ENCODE measurements at places on chromosomes 5 and 9.

GRCh38 chr9:15543047-15543813, 9.6 kb upstream of the CCDC171 start:
- DNase-seq = no peak

DNA sequence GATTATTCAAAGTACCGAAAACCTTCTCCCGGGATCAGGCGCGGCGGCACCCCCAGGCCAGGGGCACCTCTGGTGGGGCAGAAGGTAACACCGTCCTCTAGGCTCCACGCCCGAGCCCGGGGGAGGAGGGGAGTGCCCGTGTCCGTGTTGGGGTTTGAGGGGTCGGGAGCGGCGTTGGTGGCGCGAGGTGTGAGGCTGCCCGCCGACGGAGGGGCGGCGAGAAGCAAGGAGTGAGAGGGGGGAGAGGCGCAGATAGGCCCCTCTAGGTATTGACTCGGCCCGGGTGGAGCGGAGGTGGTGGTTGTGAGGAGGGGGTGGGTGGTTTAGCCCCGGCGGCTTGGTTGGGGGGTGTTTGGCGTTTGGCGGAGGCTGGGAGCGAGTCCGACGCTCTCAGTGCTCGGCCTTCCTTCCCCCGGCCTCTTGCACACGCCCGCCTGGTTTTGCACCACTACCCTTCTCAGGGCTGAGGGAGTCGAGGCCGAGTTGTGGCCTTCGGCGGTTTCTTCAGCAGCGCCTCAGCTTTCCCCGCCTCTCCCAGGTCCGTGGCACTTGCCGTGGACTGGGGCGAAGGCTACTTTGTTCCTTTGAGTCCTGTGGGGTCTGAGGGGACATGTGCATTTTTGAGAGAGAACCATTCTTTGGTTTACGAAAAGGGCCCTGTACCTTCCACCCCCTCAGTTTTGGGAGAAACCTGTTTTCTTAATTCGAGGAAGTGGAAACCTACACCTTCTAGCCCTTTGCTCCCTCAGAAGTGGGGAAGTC, 450 bp downstream of the GPBP1 start:
- DNase-seq = peak; percentile 53

GRCh38 chr9:78053627-78054026, 22.0 kb upstream of the GNAQ start:
- no peak for DNase-seq

DNA sequence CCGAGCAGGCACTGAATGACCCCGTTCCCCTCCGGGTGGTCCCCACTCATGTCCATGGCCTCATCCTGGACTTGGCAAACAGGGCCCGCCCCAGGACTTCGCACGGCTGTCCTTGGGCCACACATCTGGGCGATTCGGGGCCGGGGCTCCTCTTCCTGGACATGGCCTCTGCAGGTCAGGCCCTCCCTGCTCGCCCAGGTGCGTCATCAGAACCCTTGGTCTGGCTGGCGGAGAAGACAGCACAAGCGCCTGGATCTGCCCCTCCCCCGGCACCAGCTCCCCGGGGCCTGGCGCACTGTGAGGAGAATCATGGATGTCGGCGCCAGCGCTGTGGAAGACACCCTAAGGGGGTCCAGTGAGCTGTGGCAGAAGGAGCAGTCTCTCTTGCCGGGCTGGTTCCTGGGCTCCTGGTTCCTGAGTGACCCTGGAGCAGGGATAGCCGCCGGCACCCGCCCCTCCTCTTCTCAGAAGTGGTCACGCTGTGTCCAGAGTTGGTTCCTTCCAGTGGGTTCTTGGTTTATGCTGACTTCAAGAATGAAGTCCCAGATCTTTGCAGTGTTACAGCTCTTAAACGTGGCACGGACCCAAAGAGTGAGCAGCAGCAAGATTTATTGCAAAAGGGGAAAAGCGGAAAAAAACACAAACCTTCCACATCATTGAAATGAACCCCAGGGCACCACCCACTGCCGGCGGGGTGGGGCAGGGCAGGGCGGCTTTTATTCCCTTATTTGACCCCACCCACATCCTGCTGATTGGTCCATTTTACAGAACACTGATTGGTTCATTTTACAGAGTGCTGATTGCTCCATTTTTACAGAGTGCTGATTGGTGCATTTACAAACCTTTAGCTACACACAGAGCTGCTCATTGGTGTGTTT, 25.9 kb upstream of the SLC12A7 start:
- DNase-seq = no peak

GRCh38 chr5:131265311-131265803, 1.5 kb downstream of the CDC42SE2 start:
- DNase-seq = peak; percentile 41

DNA sequence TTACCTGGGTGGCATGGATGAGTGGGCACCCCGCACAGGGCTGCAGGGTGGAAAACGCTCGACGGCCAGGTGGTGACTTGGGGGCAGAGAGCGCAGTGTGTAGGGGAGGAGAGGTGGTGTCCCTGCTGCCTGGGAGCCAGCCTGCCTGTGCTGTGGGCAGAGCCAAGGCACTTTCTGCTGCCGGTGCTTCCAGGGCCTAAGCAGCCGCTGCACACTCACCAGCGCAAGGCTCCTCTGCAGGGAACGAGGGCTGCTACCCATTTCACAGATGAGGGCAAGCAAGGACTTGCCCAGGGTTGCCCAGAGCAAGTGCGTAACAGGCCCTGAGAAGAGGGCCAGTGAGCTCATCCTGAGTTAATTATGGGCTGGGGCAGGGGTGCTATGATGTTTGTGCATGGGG, 62.5 kb downstream of the CRB2 start:
- DNase-seq = no peak

GRCh38 chr5:103109277-103109676, 10.7 kb downstream of the GIN1 start:
- no peak for DNase-seq

DNA sequence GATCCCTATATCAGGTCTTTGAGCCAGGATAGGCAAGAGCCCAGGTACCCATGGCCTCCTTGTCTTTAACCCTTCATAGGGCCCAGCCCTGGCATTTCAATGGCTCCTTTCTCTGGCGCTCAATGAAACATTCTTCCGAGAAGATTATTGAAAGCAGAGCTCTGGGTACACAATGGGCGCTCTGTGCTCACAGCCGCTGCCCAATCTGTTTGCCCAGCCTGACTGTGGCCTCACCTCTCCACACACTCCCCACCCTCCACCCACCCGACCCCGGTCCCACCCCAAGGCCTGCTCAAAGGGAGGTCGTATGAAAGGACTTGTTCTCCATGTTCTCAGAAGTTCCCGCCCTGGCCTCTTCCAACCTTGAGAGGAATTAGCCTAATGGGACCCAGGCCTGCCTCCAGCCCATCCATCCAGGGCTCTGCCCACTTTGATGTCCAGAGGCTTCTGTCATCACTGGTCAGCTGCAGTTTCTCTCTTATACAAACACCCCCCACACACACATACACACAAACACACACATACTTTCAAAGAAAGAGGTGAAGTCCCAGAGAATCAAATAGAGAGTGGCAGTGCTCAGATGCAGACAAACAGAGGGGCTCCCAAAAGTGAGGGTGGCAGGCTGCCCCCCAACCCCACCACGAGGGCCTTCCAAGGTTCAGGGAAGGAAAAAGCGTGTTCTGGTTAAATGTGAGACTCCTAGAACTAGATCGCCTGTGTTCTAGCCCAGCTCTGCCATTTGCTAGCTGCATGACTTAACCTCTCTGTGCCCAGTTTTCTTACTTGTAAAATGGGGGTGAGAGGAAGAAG, 5.1 kb upstream of the ARSI start:
- DNase-seq = peak; percentile 46

GRCh38 chr9:109048822-109049221, 35.5 kb upstream of the CTNNAL1 start:
- no peak for DNase-seq

DNA sequence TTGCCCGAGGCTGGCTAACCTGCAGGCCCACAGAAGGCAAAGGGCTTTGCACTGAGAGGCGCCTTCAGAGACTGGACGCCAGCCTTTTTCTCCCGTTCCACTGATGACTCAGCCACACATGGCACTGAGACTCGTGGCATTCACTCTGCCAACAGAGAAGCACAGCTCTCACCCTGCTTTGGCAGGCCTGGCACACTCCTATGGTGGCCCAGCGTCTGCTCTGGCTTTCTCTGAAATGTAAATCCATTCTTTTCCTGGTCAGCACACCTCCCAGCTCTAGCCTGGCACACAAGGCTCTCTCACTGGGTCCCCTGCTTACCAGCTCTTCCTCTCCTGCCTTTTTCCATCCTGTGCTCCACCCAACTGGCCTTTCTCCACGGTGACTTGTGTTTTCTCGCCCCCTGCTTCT, 5.9 kb upstream of the MELK start:
- no peak for DNase-seq

DNA sequence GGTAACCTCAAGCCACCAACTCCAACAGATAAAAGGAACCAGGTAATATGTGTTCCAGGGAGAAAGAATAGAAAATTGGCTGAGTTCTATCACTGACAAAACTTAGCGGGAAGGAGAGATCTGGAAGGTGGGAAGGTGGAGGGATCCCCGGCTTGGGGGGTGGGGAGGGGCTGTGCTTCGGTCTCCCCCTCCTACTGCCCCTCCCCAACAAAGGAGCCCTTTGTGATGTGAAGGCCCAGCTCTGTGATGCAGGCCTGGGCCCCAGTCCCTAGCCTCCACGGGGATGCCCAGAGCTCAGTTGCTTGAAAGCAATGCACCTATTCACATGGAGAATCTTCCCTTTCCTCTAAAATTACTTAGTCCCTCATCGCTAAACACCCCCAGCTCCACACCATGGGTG, 4.4 kb upstream of the ZNF484 start:
- no peak for DNase-seq

DNA sequence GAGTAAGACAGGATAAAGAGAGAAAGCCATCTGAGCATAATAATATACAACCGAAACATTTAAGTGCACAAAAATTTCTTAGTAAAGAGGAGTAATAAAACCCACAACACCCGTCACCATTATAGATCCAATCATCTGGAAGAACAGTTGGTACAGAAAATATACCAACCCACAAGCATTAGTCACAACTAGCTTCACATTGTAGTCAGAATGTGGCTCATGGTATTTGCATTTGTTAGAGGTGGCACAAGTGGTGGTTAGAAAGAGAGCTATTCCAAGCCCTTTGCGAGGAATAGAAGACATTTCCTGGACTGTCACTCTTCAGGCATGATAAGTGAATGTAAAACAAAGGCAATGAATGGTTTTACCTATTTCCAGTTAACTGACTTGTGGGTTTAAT, 677.5 kb upstream of the ST8SIA4 start:
- DNase-seq = no peak

GRCh38 chr5:926417-927171, 33.9 kb downstream of the TRIP13 start:
- DNase-seq = peak; percentile 58

- DNase-seq = no peak
Measured at GRCh38 chr5:73392775-73393174, 55.8 kb downstream of the FOXD1 start.

GRCh38 chr5:154476354-154477205, 1.4 kb downstream of the HAND1 start:
- no peak for DNase-seq

- peak; percentile 57 for DNase-seq
Measured at GRCh38 chr5:109105631-109106267, 304.0 kb downstream of the PJA2 start.

DNA sequence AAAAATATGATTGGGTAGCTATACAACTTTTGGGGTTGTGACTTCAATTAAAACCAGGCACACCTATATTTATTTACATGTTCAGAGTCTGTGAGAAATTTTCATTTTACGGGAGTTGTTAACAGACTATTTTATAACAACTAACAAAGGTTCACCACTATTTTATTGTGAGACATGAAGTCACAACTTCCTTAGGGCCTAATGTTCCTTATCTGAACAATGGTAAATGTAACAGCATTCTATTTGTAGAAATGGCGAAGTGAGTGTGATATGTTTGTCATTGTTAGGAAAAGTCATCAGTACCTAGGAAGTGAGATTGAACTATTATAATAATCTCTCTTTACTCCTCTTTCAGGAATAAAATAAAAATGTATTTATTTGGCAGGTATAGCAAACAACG, 67.4 kb downstream of the CSNK1G3 start:
- no peak for DNase-seq

DNA sequence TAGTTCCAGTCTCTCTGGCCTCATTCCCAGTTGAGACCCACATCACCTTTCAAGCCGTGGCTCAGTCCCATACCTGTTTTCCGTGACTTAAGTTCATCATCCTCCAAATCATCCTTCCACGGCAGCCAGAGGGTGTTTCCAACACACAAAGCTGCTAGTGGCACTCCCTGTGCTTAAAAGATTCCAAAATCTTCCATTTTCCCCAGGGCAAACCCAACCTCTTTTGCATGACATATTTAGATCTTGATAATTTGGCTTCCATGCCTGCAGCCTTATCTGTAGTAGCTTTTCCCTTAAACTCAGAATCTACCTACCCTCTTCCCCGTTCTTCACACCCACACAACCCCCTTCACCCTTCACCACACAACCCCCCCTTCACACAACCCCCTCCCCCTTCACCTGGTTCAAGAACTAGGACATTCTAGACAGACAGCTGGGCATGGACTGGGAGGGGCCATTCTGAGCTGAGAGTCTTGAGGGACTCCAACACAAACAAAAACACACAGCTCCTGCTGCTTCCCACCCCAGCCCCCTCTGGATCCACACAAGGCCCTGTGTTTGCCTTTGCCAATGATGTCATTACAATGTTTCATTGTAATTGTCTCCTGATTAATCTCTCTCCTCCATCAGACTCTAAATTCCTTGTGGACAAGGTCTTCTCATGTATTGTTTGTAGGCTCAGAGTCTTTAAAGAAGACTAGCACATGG, 268.2 kb downstream of the SH3GL2 start:
- DNase-seq = no peak

DNA sequence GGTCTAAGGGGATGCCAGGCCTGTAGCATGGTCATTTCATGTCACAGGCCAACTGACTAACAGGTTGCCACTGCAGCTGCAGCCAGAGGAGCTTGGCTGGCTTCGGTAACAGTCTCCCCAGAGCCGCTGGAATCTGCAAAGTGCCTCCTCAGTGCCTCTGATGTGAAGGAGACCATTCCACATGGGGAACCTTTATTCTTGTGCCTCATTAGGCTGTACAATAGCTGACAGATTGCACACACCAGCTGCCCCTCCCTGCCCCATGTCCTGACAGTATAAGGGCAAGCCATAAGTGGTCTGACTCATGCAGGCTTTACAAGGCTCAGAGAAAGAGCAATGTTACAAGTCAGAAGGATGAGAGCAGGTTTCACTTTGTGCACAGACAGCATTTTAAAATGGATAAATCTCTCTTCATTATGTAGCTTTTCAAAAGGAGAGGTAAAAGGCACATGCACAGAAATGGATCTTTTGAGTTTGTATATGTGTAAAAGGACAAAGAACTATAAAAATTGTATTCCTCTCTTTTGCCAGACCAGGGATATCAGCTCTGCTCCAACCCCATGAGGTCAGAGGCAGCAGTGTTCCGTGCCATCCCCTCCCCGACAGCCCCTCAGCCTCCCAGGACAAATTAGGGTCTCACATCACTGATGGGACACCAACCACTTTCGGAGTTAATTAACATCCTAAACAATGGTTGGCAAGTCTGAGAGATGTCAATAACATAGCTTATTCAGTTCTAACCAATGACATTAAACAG, 467.8 kb downstream of the TMEM232 start:
- no peak for DNase-seq

DNA sequence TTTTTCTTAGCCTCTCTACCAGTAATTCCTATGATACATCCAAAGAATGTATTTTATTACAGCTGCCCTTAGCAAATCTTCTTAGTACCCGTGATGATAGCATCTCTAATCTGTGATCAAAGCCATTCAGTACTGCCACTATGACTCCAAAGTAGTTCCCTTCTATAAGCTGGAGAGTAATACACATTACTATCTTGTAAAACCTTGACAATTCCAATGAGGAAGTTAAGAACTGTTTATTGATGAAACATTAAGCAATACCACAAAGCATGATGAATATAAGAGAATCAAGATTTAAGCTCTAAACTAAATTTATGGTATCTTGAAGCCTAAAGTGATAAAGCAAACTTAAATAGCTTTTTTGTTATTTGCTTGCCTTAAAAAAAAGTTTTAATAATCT, 86.1 kb downstream of the SMIM23 start:
- no peak for DNase-seq

All from lung (tissue), 17 donors.